Activated T-helper 9 cell treated with anti-CD3 and anti-CD28 coated beads, Interleukin-2, amount 50 U/mL, for 16 hours (primary cell): ENCODE measurements at places on chromosomes 2 and 18.

- no peak for DNase-seq
These were observed 138.2 kb upstream of the PXDN start for GRCh38 chr2:1882471-1882870.

- DNase-seq, result no peak
These were observed 30.0 kb downstream of the EEF1B2 start for GRCh38 chr2:206189691-206190090.

- no peak for DNase-seq
These were observed 24.2 kb downstream of the SIX3 start for GRCh38 chr2:44965684-44966083.

- no peak for DNase-seq
These were observed 115.8 kb downstream of the POLE4 start for GRCh38 chr2:75074228-75074627.

- DNase-seq, result no peak
These were observed 11.9 kb downstream of the QPCT start for GRCh38 chr2:37356299-37356698.
